ENCODE measurements at places on chromosomes 13 and 19. TPM values are rescaled to one million over a fixed set of nuclear protein-coding genes. Genes with fewer than 3 reads are reported as not detected.

Gene ZNF579
- 3.8 TPM for total RNA-seq

Gene FCGBP
- total RNA-seq: 2.1 TPM

Gene F2RL3
- total RNA-seq: 0.22 TPM

Gene ZNF556
- 0.12 TPM for total RNA-seq

Gene KLF1
- total RNA-seq: not detected

Gene ZNF730
- 1.9 TPM for total RNA-seq

Gene FCER2
- total RNA-seq: not detected

Gene ZNF419
- total RNA-seq: 13.1 TPM

Gene PLIN4
- total RNA-seq: 4.0 TPM

Gene ZNF296
- 0.22 TPM for total RNA-seq

Gene ADGRE3
- under 0.01 TPM for total RNA-seq

Measured in uterine smooth muscle cell (primary cell).